ENCODE measurements at places on chromosomes 7 and 10.

DNA sequence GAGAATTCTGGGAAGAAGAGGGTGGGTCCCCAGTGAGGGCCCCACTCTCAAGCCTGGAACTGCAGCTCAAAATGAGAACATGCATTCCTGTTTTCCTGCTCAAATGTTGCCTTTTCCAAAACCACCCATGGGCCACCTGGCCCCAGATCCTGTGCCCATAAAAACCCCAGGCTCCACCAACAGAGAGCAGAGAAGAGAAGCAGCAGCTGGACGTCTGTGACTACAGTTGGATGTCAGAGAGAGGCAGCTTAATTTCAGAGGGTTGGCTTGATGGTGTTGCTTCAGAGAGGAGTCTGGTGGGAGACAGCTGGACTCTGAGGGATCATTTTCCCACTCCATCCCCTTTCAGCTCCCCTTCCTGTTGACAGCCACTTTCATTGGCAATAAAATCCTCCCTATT lies 256.4 kb downstream of the FZD1 start:
- DNase-seq: no peak

DNA sequence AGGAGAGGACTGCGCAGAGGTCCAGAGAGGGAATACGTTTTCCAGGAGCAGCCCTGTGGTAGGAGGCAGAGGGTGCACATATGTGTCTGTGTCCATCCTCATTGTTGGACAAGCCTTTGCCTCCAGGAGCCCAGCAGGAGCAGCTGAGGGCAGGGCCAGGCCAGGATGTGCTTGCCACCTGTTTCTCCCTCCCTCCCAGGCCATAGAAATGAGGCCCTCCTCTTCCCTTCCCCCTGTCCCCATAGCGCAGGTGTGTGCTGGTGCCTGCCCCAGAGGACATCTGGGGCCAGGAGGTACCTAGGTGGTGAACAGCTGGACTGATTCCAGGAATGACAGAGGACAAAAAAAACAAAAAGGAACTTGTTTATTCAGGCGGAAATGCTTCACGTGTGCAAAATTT lies 10.5 kb upstream of the CXCL12 start:
- DNase-seq: no peak

DNA sequence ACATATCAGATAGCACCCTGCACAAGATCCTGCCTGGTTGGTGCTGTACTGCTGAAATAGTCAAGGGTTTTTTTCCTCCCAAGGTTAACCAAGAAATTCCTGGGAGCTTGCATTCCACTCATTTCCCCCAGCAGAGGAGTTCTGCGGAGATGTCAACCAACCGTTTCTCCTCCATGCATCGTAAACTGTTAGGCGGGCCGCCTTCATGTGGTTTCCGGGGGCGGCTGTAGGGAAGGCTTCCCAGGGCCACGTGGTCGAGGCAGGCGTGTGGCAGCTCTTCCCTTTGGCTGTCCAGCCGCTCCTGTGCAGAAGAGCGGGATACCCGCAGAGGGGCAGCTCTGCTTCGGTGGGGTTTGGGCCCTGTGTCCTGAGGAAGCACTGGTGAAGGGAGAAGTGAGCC lies 113.7 kb downstream of the RGS10 start:
- peak; percentile 66 for DNase-seq

DNA sequence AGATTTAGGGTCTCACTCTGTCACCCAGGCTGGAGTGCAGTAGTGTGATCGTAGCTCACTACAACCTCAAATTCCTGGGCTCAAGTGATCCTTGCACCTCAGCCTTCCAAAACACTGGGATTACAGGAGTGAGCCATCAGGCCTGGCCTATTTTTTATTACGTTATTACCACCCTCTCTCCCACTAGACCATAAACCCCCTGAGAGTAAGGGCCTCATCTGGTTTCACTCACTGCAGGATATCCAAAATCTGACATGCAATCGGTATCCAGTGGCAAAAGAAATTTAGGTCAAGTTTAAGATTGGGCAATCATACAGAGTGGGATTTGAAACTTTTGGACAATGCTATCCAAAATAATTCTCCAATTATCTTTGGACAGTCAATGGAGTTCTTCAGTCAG lies 117.0 kb upstream of the NEBL start:
- no peak for DNase-seq

- peak; percentile 29 for DNase-seq
Measured at GRCh38 chr10:15704581-15704968, 15.1 kb downstream of the ITGA8 start.

GRCh38 chr10:110757586-110757985 lies 113.5 kb downstream of the RBM20 start:
- DNase-seq: no peak

DNA sequence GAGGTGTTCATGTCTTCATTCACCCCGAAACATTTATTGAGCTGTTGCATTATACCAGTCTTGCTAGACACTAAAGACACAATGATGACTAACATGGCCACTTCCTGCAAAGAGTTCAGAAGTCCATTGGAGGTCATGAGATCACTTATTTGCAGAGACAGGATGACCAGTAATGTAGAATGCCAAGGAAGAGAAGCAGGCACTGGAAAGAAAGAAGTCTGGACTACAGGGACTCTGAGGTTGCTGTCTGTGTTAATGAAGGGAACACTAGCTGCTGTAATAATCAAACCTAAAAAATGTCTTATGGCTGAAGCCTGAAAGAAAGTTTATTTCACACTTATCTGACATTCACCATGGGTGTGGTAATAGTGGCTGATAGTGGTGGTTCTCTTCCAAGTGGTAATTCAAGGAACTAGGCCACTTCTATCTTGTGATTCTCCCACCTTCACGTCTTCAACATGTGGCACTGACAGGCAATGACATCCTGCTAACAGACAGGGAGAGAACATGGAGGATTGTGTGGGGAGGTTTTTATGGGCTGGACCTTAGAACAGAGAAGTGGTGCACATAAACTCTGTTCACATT lies 89.2 kb upstream of the MKLN1 start:
- DNase-seq: peak; percentile 89

GRCh38 chr10:89295597-89295996 lies 6.2 kb upstream of the IFIT2 start:
- DNase-seq: peak; percentile 91

DNA sequence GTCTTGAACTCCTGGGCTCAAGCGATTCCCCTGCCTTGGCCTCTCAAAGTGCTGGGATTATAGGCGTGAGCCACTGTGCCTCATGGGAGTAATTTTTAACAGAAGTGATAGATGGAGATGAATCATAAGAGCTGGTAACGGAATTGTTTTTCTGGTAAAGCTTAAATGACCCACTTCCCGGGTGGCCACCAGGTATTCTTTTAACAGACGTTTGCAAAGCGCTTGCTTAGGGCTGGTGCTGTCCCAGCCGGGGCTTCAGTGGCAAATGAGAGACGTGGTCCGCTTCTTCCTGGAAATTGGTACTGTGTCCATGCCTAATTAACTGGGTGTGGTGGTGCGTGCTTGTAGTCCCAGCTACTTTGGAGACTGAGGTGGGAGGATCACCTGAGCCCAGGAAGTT lies 23.5 kb downstream of the CAMK1D start:
- DNase-seq: no peak

GRCh38 chr10:103652599-103653281 lies 159.2 kb downstream of the NEURL1 start:
- no peak for DNase-seq

DNA sequence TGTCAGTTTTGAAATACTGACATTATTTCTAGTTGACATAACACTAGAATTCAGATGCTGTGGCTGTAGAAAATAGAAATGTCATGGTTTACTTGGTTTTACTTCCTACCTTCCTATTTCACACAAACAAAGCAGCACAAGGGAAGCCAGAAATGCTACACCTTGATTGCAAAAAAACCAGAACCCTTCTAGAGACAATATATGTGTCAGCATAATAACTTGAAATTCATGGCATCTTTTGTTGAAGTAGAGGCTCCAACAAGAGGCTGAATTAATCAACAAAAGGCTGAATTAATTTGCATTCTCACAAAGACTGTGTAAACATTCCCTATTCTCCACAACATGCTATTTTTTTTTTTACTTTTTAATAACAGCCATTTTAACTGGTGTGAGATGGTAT lies 25.2 kb downstream of the ZNF117 start:
- no peak for DNase-seq

DNA sequence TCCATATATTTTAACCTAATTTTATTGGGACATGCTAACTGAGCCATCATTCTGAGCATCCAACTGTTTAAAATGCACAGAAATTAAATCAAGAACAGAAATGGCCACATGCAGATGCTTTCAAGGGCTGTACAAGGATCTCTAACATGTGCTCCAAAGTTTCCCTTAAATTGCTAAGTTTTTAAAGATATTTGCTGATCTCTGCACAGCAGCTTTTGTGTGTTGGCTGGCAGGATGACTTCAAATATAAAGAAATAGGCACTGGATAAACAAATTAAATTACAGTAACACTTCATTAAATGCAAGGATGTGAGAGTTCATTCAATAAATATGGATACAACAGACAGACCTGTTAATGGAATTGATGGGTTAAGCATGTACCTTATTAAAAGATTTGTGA lies 148.0 kb upstream of the MEOX2 start:
- no peak for DNase-seq

GRCh38 chr7:7438851-7439250 lies 96.8 kb downstream of the COL28A1 start:
- DNase-seq: peak; percentile 99

DNA sequence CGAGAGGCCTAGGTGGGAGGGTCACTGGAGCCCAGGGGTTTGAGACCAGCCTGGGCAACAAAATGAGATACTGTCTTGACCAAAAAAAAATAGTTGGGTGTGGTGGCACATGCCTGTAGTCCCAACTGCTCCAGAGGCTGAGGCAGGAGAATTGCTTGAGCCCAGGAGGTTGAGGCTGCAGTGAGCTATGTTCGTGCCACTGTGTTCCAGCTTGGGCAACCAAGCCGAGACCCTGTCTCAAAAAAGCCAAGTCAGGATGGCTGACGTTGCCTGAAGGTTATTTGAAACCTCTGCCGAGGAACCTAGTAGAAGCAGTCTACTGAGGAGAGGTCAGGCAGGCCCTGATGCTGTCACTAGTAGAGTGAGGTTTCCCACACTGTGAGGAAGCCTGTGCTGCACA lies 22.8 kb downstream of the DNAJB6 start:
- DNase-seq: no peak

GRCh38 chr7:156554488-156554887 lies 86.1 kb upstream of the RNF32 start:
- DNase-seq: no peak

- peak; percentile 52 for DNase-seq
Measured at GRCh38 chr7:90726120-90726519, 130.0 kb downstream of the CDK14 start.

DNA sequence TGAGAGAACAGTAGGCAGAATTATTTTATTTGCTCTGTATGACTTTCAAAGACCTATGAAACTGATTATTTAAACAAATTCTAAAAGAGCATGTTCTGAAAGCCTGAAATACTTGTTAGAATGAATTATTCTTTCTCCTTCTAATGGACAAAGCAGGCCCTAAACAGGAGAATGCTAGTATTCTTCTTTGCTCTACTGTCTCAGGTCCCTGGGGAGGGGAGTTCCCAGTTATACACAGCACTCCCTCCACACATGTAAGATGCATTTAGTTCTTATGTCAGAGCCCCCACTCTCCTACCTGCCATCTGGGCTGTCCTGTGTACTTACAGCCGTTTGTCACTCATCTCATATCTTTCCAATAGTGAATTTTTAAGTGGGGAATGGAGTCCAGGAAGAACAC lies 633.5 kb upstream of the ANKRD30A start:
- no peak for DNase-seq

DNA sequence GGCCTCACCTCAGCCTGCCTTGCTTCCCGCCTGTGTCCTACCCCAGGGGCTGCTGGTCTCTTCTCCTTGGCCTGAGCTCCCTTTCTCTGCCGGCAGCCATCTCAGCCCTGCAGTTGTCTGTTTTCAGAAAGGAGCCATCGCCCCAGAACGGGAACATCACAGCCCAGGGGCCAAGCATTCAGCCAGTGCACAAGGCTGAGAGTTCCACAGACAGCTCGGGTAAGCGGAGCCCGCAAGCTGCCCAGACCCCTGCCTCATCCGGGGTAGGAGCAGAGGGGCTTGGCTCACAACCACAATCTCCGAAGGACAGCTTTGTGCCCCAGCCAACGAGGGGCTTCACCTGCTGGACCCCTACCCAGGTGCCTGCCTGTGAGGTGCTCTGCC lies 5.3 kb upstream of the DEPP1 start:
- no peak for DNase-seq

DNA sequence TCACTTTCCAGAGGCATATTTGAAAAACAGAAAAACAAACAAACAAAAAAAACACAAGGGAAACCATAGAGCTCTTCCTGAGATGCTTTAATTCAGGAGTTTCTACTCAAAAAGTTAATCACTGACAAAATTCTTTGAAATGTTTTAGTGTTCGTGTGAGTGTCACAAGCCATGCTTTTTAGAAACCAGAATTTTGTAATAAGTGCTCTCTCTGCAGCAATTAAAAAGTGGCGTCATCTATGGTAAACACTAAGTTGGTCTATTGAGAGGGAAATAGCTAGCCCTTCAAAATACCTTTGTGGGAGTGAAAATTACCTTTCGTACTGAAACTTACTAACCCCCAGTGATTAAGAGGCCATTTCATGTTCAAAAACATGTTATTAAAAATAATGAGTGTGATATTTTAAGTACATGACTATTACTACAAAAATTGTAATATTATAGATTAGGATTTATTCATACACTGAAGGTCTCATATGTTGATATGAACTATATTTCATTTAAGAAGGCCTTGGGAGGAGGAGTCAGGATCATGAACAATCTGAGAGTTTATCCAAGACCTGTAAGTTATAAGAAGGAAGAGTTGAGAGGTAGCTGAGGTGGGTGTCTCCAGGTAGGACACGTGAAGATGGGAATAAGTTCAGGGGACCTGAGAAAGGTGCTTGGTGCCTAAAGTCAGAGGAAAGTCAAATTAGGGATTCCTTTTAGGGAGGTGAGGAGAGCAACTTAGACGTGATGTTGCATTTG lies 94.6 kb downstream of the PPP1R9A start:
- no peak for DNase-seq

DNA sequence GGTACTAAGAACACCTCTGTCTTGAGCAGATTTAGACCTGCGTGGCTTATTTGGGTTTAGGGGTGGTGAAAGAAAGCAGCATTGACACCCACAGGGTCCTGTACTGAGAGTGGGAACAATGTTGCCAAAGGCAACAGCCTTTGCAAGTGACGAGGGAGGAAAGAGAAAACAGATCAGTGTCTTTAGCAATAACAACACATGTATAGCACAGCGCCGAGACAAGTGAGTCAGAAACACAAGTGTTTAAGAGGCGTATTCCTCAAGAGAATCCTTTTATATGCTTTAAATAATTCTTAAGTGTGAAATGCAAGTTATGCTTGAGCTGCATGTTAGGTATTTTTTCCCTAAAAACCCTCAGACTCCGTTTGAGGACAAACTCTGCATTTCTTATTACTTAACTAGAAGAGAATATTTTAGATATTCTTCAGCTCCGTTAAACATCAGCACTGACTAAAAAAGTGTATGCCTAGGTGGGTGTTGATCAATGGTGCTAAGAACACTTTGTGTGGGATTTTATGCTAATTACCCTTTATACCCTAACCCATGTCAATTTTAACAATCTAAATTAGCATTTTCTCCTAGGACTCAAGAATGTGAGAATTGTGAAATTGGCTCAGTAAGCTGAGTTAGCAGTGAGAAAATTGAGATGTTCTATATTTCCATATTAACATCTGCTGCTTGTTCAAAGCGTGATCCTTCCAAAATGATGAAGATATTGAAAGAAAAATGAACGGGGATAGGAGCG lies 1095.4 kb upstream of the CELF2 start:
- no peak for DNase-seq

GRCh38 chr10:97434055-97434454 lies 8.1 kb downstream of the PGAM1 start:
- no peak for DNase-seq

- DNase-seq: no peak
Measured at GRCh38 chr10:32938554-32939061, 19.4 kb downstream of the ITGB1 start.
